ENCODE measurements at places on chromosomes 11 and 22.
A peak's percentile ranks its signal among the peaks of the same experiment; 100 is the strongest.

- DNase-seq = peak; percentile 69
These were observed 32.2 kb downstream of the TRMU start for GRCh38 chr22:46367707-46368191.

DNA sequence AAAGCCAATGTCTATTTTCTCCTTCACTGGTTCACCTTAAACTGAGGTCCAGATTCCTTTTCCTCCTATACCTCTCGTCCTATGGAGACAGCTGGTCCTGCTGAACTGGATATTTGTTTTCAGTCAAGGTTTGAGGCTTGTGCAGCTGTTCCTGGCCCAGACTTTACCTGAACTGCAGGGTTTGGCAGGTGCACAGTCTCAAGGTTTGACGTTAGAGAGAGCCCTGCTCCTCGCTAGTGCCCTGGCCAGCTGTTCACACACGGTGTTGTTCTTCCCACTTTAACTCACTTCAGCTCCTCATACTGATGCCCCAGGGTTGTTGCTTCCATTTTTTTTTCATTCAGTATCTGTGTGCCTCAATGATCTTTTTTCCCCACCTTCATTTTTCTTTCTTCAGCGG lies 74.0 kb upstream of the TTC12 start:
- DNase-seq = no peak

DNA sequence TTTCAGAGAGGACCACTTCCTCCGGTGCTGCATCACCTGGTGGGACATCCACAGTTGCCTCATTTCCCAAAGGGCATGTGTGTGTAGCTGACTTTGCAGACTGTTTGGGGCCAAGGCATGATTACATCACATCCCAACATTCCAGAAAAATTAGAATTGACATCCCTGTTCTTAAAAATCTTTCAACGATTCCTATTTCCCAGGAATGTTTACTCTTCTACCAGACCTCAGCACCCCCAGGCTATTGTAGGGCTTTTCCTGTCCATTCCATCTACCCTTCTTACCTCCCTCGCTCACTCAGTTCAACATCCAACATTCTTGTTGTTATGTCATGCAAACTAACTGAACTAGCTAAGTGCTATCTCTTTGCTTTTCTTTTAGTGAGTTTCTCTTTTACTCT lies 37.3 kb downstream of the PIWIL4 start:
- peak; percentile 34 for DNase-seq

DNA sequence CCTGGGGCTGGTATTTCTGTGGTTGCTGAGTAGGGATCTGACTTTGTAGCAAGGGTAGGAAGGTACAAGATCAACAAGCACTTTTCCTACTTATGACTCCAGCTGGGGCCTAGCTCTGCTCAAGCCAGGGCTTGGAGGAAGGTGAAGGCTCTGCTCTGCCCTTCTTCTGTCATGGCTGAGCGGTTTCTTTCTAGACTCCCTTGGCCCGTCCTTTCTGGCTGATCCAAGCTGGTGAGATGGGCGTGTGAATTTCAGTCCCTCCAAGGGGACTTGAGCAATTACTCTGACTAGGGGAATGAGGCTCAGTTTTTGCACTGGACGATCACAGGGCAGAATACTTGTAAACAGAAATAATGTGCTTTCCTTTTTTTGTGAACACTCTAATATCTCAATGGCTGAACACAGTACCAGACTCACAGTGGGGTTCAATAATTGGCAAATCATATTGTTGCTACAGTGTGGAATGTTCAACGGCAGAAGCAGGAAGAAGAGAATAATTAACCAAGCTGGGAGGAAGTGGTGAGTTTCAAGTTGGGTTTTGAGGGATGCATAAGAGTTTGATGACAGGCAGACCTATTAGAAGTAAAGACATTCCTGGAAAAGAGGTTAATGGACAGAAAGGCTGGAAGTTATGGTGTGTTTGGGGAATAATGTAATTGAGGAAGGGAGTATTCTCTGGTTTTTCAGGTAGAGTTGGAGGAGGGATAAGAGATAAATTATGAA lies 507.6 kb downstream of the MIAT start:
- no peak for DNase-seq

- no peak for DNase-seq
These were observed 576.7 kb upstream of the LRRC4C start for GRCh38 chr11:42036201-42036600.

GRCh38 chr22:27996981-27997380 lies 77.9 kb upstream of the PITPNB start:
- no peak for DNase-seq

DNA sequence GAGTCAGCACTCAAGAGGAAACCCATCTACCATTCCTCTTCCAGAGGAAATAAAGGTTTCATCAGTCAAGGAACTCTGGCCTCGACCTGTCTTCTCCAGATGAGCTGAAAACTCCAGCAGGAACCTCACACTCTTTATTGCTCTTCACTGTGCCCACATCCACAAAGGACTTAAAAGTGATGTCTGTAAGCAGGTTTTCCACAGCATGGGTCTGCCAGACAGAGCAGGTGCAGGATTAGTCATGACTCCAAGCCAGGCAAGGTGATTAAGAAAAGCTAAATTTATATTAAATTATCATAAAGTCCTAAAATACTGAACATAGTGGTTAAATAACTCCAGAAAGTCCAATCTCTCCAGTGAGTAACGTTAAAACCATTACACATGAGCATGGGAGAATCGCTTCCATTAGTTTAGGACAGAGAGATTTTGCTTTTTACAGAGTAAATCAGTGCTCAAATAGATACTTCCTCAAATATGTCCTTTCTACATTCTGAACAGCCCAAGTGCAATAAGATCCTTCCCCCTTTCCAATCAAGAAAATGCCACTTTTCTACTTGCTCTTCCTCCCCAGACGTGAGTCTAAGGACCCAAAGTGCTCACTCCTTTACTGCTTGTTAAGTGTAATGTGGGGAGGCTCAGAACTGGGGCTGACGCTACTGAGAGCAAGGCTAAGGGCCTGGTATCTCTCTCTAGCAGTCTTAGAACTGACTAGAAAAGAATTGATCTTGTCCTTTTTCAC lies 10.7 kb upstream of the CKAP5 start:
- DNase-seq = no peak

Data from adipocyte (in vitro differentiated cells).